ENCODE measurements at places on chromosomes 2 and 18.

DNA sequence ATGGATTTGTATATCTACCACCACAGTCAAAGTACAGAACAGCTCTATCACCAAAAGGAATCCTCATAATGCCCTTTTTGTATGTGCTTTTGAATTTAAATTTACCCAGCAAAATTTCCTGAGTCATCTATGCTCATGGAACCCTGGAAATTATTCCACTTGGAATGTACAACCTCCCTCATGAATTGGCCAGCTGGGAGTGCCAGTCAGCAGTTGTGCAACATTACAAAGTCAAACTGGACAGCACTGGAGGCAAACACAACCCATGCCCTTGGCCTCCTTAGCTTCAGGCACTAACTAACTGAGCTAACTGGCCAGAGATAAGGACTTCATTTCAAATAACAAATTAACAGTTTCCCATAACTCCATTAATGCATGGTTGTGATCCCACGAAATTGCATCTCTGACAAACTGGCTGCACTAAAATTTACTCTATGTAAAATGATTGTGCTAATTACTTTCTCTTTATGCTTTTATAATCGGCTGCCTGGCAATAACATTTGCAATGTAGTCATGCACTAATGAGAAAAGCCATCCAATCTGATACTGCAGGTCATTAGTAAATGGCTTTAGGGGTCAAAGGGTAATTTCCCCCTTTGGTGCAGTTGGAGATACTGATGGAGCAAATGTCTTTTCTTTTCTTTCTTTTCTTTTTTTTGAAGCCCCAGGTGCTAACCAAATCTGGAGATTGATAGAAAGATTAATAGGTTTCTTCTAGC, 270.5 kb downstream of the ACTR3 start:
- no peak for DNase-seq

GRCh38 chr2:238901461-238902057, 53.7 kb downstream of the TWIST2 start:
- DNase-seq: no peak

- no peak for DNase-seq
These were observed 157.1 kb upstream of the SCN7A start for GRCh38 chr2:166651080-166651675.

GRCh38 chr2:12737738-12738485, 21.2 kb downstream of the TRIB2 start:
- DNase-seq: no peak

DNA sequence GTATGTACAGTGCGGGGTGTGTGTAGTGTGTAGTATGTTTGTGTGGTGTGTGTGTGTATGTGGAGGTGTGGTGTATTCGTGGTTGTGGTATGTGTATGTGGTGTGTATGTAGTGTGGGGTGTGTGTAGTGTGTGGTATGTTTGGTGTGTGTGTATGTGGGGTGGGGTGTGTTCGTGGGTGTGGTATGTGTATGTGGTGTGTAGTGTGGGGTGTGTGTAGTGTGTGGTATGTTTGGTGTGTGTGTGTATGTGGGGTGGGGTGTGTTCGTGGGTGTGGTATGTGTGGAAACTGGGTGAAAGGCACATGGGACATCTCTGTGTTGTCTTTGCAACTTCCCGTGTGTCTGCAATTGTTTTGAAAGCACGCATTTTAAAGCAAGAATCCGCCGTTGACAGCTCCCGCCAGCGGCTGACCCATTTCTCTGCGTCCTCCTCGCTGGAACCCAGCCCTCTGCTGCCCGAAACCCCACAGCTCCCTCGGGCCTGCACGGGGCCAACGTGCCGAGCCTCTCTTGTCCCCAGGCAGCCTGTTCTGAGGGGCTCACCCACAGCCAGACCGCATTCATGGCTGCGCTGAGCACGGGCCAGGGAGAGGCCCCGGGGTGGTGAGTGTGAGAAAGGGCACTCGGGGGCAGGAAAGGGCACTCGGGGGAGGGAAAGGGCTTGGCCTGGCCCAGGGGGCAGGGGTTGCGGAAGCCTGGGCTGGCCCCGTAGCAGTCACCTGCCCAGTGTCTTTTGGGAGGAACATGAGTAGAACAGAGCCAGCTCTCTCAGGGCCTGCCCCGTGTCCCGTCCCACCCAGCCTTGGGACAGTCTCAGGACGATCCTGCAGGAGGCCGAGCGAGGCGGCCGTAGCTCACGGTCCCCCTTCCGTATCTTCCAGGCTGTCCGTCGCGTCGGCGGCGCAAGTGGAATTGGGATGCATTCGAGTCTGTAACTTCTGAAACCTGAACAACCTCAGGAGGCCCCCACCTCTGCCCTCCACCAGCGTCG, 61.4 kb downstream of the TWIST2 start:
- no peak for DNase-seq

DNA sequence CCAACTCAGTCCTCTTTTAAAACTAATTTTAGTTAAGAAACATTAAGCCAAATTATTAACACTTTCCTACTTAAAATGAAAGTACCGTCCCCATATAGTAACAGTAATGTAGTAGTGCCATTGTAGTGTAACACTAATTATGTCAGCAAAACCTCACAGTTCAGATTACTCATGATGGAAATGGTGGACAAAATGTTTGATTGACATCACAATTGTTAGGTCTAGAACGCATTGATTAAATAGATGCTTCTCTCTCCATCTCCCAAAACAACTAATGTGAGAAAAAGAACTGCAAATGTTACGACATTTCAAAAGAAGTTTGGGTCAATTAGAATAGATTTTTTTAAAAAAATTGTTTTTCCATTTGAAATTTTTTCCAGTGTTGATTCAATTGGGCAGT, 1.2 kb upstream of the ATF2 start:
- DNase-seq: no peak

DNA sequence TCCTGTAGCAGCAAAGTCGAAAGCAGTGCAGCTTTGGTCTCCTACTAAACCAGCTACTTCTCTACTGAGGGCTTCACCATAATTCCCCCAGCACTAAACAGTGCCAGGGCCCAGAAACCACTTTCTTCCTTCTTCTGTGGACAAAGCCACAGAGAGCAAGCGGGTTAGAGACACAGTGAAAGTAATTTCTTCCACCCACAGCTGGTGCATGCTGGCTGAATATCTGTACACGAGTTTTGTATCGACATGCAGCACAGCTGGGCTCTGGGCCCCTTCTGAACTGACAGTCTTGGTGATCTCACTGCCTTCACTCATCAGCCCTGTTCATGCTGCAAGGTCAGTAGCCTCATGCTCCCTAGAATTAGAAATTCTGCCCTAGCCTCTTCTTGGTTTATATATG, 74.0 kb upstream of the SULT1C3 start:
- DNase-seq: no peak

DNA sequence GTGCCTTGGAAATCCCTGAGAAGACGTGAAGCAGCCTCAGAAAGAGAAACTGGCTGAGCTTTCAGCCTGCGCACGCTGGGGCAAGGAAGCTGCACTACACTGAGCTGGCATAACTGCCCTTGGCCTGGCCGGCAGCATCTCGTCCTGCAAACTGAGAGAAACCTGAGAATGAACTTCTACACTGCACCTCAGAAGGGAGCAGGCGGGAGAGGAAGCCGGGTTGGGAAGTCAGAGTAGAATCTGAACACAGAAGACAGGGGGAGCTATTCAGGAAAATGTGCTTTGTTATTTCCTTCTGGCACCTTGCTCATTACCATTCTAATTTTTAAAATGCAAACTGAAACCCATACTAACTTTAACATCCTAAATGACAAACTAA, 70.9 kb downstream of the ZEB2 start:
- no peak for DNase-seq

GRCh38 chr2:241073166-241074064, 28.7 kb downstream of the MTERF4 start:
- DNase-seq: no peak

- no peak for DNase-seq
These were observed 123.1 kb downstream of the PRPF40A start for GRCh38 chr2:152594022-152594766.

GRCh38 chr18:5584746-5585417, 41.1 kb upstream of the EPB41L3 start:
- no peak for DNase-seq

DNA sequence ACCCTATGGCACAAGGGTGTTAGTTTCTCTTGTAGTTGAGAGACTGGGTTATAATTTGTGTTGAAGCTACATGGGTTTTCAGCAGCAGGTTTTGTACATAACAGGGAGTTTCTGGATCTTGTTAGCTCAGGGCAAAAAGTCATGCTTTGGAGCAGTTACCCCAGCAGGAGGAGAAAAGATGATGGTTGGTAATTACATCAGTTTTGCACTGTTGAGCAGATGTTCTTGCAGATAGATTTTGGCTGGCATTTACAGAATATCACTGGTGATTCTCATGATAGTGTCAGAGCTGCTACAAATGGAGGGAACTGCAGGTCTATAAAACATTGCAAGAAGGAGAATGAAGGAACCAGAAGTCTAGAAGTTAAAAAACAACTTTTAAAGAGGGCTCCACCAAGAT, 215.2 kb upstream of the ATP5MC3 start:
- no peak for DNase-seq

DNA sequence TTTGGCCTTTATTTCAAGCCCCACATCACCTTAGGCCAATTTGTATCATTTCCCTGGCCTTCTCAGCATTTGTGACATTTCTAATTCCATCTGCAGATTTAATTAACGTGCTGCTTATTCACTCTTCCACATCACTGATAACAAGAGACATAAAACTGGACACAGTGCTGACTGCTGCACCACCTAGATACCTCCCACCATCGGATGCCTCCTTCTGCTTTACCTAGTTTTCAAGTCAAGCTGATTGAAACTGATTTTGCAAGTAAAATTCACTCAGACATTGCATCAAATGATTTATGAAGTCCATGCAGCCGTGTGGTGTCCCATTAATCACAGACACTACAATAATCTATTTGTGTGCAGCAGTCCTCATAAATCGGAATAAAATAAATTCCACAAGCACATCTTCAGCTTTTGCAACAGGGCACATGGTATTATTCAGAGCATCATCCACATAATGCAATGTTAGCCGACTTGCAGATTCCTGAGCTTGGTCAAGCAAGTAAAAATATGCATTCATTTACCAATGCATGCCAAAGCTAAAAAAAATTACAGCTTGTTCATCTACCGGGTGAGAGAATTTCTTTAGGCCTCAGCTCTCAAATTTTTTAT, 15.9 kb upstream of the CRIM1 start:
- no peak for DNase-seq

- no peak for DNase-seq
These were observed 243.0 kb downstream of the CELF4 start for GRCh38 chr18:37322492-37323035.

DNA sequence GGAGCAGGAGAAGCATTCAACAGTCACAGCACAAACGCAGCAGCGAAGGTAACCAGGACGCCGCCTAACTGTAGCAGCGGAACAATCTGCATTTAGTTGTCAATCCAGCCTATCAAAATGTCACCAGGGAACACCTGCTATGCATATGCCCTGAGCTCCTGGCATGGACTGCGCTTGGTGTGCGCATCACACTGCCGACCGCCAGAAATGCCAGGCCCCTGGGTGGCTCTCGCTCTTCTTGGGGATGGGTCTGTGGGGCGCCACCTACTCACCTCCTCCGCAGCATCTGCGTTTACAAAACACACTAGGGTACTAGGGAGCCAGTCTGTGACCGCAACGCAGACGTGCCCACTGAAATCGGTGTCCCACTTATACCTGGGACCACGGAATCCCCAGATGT, 31.7 kb downstream of the ZNF516 start:
- DNase-seq: no peak

DNA sequence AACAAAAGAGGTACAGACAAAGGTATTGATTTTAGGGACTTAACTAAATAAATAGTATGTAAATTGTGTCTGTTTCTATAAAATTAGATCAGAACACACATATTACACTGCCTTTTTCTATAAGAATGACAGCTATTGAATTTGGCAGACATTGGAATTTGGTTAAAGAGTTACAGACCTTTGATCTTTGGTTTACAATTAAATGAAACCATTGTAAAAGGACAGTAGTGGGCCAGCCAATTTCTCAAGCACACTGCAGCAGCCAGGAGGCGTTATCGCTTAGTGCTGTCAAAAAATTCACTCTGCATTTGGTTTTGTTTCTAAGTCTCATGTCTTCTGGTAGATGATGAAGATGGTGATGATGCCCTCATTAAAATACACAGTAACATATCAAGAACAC, 175.9 kb downstream of the NR4A2 start:
- DNase-seq: no peak

DNA sequence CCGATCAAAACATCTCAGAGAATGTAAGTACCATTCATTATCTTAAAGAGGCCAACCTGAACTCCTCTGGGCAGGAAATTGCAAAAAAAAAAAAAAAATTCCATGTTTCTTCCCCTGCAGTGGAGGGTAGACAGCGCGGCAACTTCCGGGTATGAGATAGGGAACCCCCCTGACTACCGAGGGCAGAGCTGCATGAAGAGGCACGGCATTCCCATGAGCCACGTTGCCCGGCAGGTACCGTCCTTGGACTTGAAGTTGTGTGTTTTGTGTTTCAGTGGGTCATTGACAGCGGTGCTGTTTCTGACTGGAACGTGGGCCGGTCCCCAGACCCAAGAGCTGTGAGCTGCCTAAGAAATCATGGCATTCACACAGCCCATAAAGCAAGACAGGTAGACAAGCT, 7.2 kb downstream of the ACP1 start:
- DNase-seq: no peak

DNA sequence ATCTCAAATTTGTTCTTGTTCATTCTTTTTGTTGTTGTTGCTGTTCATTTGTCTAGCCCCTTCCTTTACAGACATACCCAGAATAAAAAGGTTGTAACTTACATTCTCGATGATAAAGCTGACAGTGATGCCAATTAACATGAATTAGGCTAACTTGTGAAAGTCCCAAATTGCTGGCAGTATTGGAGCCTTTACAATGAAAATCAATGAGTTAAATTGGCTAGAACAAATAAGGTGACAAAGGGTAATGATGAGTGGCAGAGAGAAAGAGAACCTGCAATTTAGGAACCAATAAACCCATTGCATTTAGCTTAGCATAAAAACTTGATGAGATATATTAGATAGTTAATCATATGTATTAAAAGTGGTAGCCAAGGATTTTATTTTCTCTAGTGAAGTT, 521.0 kb downstream of the ADCYAP1 start:
- no peak for DNase-seq

DNA sequence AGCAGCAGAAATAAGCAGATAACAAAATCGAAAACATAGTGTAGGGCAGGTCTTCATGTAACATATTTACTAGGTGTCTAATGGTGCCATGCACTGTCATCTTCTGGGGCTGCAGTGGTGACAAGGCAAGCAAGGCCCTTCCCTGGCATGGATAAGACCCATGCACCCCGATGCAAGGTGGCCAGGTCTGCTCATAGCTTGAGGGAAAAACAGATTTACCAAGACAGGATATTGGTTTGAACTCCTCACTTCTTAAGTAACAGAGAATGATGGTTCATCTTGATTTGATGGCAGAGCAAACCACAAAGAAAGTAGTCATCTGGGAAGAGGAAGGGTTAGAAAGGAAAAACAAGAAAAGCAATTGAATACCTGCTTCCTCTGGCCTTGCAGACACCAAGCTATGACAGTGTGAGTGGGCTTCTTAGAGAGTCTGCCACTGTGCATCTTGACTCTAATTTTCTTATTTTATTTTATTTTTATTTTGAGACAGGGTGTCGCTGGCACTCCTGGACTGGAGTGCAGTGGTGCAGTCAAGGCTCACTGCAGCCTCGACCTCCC, 35.8 kb upstream of the EML6 start:
- no peak for DNase-seq

Data from stimulated activated CD4-positive, alpha-beta T cell treated with anti-CD3 and anti-CD28 coated beads, Interleukin-4, amount 100 ng/mL, for 48 hours (primary cell).